ENCODE measurements at places on chromosomes 11 and 22.

DNA sequence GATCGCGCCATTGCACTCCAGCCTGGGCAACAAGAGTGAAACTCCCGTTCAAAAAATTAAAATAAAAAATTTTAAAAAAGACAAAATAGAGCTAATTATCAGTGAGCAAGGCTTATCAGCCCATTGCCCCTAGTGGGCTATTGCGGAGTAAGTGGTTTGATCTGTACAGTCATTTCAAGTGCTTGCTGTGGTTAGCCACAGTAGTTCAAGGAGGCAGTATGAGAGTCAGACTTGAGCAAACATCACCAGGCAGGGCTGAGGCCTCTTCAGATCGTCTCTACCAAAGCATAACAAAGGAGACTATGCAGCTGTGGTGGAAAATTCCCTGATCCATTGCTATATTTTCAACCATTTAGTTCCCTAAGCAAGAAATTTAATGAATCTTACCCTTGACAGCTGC lies 4.3 kb upstream of the SBF2 start:
- no peak for DNase-seq

DNA sequence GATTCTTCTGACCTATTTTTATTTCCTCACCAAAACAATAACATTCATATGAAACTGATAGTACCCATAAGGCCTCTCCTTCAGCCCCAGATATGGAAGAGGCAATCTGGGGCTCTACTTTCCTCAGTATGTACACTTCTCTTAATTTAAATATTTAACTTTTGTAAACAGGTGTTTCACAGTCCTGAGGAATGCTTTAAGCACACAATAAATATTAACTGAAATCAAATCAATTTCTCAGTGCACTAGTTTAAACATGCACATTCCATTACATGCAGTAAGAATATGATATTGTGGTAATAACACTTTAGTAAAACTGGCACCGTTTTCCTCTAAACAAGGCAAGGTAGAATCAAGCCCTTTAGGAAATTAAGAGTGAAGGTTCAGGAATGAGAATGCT lies 28.9 kb downstream of the APIP start:
- no peak for DNase-seq

GRCh38 chr11:22657101-22657694 lies 9.2 kb upstream of the GAS2 start:
- no peak for DNase-seq

GRCh38 chr11:46676436-46677158 lies 23.8 kb downstream of the ARHGAP1 start:
- no peak for DNase-seq

- no peak for DNase-seq
These were observed 2.0 kb downstream of the MYH9 start for GRCh38 chr22:36385491-36386350.

GRCh38 chr11:112485280-112485679 lies 224.6 kb upstream of the PLET1 start:
- no peak for DNase-seq

DNA sequence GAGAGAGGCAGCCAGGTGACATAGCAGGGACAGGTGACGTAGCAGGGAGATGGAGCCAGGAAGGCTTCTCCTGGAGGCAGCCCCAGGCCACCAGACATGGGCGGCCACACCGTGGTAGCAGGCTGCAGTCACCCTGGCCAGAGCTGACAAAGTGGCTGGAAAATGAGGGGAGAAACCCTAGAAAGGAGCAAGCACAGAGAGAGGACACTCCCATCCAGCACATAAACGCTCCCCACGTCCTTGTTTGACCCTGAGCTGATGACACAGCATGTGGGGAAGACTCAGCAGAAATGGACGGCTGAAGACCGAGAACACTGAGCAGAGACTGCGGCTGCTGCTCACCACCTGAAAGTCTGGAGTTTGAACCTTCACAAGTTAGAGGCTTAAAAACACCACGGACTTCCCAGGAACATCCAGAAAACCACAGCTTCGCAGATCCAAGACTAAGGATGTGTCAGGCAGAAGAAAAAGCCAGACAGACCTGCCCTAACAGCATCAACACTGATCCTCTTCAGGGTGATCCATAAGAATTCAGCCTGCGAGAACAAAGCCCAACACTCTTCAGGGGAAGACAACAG lies 28.7 kb downstream of the DRD4 start:
- no peak for DNase-seq

- DNase-seq, result no peak
These were observed 6.4 kb downstream of the MCAT start for GRCh38 chr22:43136801-43137200.

- DNase-seq, result no peak
These were observed 940.9 kb downstream of the BRD1 start for GRCh38 chr22:48886604-48887393.

GRCh38 chr11:21630934-21631478 lies 561.9 kb upstream of the ANO5 start:
- DNase-seq, result no peak

GRCh38 chr11:61011950-61012736 lies 40.7 kb downstream of the CD6 start:
- no peak for DNase-seq
